Neural progenitor cell (in vitro differentiated cells): ENCODE measurements at places on chromosomes 6 and 20. TPM values are rescaled to one million over a fixed set of nuclear protein-coding genes. Genes with fewer than 3 reads are reported as not detected.

Gene ERMARD
- 23.9 and 31.4 TPM in 2 replicates for total RNA-seq

Gene LMBRD1
- 24.8 and 41.1 TPM in 2 replicates for total RNA-seq

Gene HEBP2
- 11.9 and 15.1 TPM in 2 replicates for total RNA-seq

Gene FOXF2
- not detected in 2 replicates for total RNA-seq

Gene KHDRBS2
- total RNA-seq = 14.0 and 17.7 TPM in 2 replicates

Gene XKR7
- total RNA-seq = 0.07 and 0.19 TPM in 2 replicates

Gene NRSN1
- 0.19 and 0.31 TPM in 2 replicates for total RNA-seq

Gene FILIP1
- total RNA-seq = 17.8 and 22.6 TPM in 2 replicates

Gene MYLK4
- 0.25 TPM in 1 of 2 replicates, not detected in the other for total RNA-seq

Gene TGM3
- 0.31 TPM in 1 of 2 replicates, not detected in the other for total RNA-seq

Gene SLC24A3
- total RNA-seq = 0.21 and 0.31 TPM in 2 replicates

Gene DEFB132
- total RNA-seq = not detected in 2 replicates

Gene IMPG1
- total RNA-seq = not detected in 2 replicates

Gene TMEM244
- total RNA-seq = not detected in 2 replicates

Gene LTB
- total RNA-seq = 0.15 TPM in 1 of 2 replicates, not detected in the other

Gene TOMM34
- total RNA-seq = 27.3 and 51.8 TPM in 2 replicates

Gene SAMD3
- total RNA-seq = 0.19 and 2.0 TPM in 2 replicates

Gene PPIL1
- total RNA-seq = 81.6 and 93.1 TPM in 2 replicates
